ENCODE measurements at places on chromosomes 11 and 22.

DNA sequence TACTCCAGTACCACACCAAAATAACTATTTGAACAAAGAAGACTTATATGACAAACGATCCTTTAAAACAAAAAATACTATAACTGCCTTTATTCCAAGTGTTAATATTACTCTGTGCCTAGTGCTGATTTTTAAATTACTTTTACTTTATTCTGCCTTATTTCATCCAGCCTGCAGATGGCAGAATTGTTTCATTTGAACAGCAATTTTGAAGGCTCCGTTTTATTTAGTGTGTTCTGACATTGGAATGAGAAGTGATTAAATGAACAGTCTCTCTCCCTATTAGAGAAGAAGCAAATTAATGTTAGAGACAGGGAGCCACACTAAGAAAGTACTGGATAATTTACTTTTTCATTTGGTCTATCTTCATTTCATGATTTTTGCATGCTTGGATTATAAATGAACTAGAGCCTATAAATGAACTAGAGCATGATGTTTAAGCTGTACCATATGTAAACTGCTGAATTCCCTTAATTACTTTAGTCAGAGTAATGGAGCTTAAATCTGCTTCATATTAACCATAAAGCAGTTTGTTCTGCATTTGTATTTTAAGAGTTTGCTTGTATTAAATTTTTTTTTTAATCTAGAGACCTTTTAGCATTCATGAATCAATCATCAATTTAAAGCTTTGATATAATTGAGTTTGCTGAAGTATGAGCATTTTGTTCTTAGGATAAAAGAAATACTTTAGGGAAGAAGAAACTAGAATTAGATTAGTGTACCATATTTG is 9.8 kb downstream of the PDHX start:
- no peak for DNase-seq

DNA sequence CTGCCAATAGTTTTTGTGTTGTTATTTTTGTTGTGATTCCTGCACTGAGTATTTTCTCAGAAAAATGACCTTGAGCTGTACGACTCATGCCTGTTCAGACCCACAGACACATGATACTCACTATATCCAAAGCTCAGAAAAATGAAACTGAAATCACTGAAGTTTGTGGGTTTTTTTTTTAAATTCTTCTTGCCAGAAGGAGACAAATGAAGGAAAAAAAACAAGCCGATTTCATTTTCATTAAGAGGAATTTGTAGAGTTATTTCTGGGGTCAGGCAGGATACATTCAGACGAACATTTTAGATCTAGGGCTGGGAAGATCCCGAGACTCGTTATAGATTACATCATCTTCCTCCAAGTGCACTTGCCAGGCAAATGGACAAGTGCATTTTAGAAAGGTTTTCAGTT is 60.4 kb downstream of the BMAL1 start:
- no peak for DNase-seq

DNA sequence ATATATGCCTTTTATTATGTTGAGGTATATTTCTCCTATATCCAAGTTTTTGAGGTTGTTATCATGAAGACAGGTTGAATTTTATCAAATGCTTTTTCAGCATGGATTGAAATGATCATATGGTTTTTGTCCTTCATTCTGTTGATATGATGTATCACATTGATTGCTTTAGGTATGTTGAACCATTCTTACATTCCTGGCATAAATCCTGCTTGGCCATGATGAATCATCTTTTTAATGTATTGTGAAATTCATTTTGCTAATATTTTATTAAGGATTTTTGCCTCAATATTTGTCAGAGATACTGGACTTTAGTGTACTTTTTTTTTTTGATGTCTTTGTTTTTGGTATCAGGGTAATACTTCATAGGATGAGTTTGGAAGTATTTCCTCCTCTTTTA is 283.8 kb upstream of the C11orf87 start:
- no peak for DNase-seq

DNA sequence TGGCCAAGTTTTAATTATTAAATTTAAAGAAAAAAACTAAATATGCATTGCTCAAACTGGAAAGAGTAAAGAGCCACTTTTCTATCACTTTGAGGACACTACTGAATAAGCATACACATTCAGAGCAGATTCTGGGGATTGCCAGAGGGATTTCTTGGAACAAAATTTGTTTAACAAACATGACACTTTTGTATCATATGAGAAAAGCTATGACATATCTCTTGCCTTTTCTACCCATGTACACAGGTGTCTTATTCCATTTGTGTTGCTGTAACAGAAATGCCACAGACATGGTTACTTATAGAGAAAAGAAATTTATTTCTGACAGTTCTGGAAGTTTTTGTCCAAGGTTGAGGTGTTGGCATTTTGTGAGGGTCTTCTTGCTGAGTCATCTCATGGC is 13.5 kb upstream of the USP28 start:
- no peak for DNase-seq

DNA sequence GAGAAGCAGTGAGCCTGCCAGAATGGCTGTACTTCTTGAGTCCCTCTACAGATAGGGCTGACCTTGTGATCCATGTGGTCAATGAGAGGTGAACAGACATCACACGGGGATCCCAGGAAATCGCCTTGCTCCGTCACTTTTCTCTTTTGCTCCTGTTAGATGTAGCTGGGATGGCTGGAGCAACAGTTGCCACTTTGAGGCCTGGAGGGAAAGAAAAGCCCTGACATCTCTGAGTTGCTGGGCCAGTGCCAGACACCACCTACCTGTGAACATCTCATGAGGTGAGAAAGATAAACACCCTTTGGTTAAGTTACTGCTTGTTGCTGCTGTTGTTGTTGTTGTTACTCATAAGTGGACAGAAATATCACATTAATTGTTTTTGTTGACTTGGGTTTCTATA is 840.3 kb downstream of the TBC1D22A start:
- no peak for DNase-seq

DNA sequence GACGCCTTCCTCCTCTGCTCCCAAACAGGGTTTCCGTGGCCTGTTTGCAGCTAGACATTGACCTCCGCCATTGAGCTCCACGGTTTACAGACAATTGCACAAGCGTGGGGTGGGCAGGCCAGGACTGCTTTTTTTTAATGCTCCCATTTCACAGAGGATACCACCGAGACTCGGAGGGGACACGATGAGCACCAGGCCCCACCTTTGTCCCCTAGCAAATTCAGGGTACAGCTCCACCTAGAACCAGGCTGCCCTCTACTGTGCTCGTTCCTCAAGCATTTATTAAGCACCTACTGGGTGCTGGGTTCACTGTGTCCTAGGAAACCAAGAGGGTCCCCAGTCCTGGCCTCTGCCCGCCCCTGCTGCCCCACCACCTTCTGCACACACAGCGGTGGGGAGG is 12.2 kb downstream of the RASD2 start:
- no peak for DNase-seq

DNA sequence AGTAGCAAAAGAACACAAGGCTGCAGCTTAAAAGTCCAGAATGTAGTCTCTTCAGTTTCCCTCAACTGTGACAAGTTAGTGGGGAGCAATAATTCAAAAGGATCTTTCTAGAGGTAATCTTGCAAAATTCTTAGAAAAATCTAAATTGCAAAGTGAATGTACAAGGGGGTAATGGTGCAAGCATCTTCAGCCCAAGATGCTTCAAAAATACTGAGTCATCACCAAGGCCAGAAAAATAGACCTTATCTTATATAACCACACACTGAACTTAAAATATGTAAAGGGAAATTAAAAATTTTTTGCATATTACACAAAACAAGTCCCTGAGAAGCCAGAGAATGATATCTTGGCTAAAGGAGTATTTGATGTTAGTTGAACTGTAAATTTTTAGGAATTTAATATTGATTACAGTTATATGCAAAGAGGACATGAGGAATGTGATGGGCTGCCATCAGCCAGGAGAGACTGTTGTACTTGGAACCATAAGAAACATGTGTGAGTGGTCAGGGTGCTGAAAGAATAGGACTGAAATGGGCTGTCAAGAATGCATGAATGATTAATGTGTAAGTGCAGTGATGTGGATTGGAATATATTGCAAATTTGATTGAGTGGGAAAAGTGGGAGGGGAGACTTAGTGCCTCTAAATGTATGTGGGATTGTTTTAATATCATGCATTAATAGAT is 85.7 kb upstream of the LIN7C start:
- DNase-seq, result no peak

DNA sequence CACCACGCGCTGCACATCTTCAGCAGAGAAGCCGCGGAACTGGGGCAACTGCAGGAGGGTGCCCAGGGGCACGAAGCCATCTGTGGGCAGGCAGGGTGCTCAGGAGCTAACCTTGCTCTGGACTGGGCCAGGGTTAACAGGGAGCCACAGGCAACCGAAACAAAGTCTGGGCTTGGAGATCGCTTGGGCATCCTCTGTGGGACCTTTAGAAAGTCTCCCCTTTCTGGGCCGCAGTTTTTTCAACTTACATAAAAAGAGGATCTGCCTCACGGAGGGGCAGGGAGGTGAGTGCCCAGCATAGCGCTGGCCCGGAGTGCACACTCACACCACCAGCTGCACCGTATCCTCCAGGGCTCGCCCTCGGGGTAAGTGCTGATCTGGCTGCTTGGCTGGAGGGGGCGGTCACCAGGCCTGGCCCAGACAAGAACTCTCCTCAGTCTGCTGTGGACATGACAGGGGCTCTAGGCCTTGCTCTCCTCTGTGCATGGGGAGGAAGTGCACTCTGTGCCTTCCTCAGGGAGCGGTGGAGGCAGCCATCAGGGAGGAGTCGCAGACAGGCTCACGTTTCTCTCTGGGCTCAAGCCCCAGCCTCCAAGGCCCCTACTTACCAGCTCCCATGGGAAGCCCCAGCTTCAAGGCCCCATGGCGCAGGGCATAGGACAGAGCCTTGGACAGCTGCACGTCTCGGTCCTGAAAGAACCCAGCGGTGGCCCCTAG is 937 bp downstream of the TRPT1 start:
- DNase-seq, result no peak

GRCh38 chr11:66904055-66904454 is 47.2 kb downstream of the LRFN4 start:
- DNase-seq, result no peak

- no peak for DNase-seq
These were observed 218.2 kb upstream of the CCDC179 start for GRCh38 chr11:23078289-23078971.

DNA sequence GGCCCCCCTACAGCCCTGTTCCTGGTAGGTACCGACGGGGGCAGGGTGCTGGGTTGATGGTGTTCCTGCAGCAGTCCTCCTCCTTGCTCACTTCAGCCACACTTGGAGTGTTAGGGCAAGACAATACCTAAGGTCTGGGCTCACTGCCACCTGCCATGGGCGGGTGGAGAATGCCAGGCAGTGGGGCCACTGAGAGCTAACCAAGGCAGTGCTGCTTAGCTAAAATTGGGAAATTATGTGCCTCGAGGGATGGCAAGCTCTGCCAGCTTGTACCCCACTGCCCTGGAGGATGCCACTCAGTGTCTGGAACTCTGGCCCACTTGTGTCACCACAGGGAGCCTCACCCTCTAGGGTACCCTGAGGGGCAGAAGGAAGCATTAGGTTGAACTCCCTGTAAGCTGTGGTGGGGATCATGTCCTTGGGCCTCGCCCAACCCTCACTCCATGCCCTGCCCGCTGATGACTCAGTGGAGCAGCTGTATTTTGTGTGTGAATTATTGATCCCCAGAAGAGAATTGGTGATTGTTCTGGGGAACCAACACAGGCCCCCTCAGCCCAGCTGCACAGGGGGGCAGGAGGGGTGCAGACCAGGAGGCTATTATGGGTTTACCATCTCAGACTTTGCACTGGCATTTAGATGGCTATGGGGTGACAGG is 17.7 kb downstream of the PHLDB1 start:
- DNase-seq, result no peak

- DNase-seq, result no peak
These were observed 2.0 kb downstream of the C2CD3 start for GRCh38 chr11:74168838-74169237.

DNA sequence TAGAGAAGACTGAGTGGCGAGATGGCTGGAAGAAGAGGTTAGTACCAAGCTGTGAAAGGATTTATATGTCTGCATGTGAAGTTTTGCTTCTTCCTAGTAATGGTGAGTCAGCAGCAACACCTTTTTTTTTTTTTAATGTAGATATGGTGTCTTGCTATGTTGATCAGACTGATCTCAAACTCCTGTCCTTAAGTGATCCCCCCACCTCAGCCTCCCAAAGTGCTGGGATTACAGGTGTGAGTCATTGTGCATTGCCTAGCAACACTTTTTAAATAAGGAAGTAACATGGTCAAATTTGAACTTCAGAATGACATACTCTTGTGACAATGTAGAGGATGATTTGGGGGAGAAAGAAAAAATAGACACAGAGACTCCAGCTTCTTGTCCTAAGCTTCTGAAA is 6.5 kb upstream of the CSTPP1 start:
- no peak for DNase-seq

DNA sequence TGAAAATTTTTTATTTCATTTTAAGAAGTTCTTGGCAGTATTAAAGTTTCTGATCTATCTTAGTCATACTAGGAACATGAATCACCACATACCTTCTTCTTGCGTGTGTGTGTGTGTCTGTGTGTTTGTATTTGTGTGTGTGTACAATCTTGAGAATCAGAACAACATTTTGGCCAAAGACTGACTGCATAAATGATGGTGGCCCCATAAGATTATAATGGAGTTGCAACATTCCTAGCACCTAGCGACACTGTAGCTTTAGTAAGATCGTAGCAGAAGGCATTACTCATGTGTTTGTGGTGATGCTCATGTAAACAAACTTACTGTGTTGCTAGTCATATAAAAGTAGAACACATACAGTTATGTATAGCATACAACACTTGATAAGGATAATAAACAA is 205.4 kb downstream of the FAM76B start:
- DNase-seq, result no peak

DNA sequence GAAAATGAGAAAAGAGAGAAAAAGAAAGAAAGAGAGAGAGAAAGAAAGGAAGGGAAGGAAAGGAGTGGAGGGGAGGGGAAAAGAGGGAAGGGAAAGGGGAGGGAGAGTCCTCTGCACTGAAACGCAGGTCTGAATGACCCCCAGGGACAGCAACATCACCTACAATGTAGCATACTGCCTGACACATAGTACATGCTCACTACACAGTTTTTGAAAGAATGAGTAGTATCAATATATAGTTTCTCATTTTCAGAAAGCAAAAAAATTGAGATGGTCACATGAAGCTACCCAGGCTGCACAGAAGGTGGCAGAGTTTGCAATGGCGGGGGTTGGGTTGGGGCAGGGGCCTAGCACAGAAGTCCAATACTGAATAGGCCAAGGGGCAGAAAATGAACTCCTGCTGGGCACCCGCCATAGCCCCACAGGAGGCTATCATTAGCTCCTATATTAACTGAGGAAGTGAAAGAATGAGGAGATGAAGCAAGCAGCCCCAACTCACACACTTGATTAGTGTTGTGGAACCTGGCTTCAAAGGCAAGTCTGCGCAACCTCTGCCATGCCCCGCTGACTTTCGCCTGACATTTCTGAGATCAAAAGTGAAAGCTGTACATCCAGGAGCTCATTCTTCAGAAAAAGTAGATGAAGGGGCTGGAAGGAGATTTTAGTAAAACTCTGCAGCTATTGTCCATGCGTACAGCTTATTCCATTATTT is 241.2 kb upstream of the SYN3 start:
- DNase-seq, result no peak

GRCh38 chr11:85682330-85683305 is 3.4 kb downstream of the CCDC89 start:
- DNase-seq, result no peak

GRCh38 chr11:33689085-33689484 is 11.5 kb downstream of the C11orf91 start:
- no peak for DNase-seq

All from cortex of kidney (tissue), 1 donor.